ENCODE measurements at places on chromosomes 12 and 14.
A peak's percentile ranks its signal among the peaks of the same experiment; 100 is the strongest.

GRCh38 chr12:94318181-94318580 lies 141.5 kb downstream of the CEP83 start:
- DNase-seq, result no peak

DNA sequence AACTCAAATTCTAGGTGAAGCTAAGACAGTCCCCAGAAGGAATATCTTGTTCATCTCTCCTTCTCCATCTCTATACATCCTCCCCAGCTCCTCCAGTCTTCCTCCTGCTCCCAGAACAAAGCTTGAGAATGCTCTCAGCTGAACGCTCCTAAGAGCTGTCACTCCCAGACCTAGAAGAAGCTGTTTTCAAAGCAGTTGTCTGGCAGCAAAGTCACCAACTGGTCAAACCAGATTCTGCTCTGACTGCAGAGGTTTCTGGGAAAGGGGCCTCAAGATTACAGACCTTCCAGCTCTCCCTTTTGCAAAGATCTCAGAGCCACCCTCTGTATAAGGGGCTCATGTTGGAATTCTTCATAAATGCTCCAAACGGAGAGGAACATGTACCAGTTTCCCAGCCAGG lies 9.6 kb upstream of the HSPB8 start:
- no peak for DNase-seq

GRCh38 chr12:75812271-75813018 lies 219.1 kb downstream of the PHLDA1 start:
- DNase-seq, result no peak

GRCh38 chr12:72982356-72982755 lies 710.2 kb downstream of the TRHDE start:
- no peak for DNase-seq

GRCh38 chr12:111446631-111447570 lies 41.2 kb downstream of the SH2B3 start:
- DNase-seq, result no peak

DNA sequence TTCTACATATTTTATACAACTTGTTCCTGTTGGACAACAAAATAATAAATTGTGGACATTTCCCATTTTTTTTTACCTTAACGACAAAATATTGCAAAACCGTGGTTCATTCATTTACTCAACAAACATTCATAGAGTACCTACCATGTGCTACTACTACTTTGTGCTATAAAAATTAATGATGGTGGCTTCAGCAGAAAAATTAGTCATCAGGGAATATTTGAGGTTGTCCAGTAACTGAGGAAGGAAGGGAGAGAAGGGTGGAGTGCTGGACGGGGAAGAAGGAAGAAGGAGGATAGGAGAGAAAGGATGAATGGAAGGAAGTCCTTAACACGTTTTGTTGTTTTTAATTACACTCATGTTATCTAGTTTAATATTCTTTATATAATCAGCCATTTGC lies 53.7 kb downstream of the PPFIBP1 start:
- DNase-seq, result no peak

- DNase-seq, result no peak
These were observed 294.9 kb downstream of the FOXN3 start for GRCh38 chr14:89121968-89122620.

DNA sequence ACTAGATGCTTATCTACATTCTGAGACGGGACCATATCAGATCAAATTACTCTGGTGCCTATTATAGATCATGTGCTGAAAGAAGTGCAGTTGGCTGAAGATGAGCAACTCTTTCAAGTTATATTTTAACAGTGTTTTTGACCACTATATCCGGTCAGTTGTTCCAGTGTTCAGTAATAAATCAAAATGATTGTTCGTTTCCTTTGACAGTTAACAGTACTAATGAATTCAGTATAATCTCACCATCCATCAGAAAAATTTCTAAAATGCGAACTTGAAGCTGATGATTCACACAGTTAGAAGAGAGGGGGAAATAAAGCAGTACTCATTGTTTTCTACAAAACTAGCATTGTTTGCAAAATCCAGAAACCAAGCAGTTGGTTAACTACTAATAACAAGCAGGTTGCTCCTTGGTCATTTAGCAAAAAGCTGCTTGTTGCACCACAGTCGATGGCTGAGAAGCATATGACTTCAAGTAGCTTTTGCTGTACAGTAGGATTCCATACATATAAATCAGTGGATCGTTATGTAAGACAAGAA lies 2.3 kb downstream of the RPS6KA5 start:
- DNase-seq, result no peak

- no peak for DNase-seq
These were observed 66.0 kb downstream of the ANO4 start for GRCh38 chr12:100860611-100861010.

- no peak for DNase-seq
These were observed 133.6 kb upstream of the NOS1 start for GRCh38 chr12:117494833-117495655.

DNA sequence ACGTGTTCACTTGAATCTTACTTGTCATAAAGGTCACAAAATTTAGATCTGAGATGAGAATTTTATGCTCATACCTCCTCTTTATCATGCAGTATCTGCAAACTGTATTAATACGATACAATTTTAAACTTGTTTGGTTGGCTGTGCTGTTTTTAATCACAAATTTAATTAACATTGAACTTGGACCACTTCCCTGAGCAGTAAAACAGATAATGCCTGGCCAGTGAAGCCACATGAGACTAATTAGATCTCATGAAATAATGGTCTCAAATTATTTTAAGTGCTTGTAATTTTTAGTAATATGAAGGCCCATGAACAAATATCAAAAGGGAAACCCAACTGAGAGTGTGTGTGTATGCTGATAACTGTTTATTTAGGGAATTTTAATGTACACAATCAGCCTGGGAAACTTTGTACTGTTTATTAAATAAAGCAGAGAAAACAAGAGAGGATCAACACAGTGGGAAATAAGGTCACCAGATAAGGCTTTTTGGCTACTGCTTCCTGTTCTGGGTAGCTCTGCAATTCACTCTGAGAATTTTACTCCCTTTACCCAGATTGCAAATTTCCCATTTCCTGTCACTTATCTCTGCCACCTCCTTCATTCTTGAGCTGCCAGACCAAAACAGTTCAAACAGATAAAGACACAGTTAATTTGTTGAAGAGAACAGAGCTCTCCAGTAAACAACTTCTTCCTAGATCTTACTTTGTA lies 61.6 kb upstream of the GNPNAT1 start:
- no peak for DNase-seq

- DNase-seq, result no peak
These were observed 28.0 kb downstream of the VPS37B start for GRCh38 chr12:122867691-122868461.

DNA sequence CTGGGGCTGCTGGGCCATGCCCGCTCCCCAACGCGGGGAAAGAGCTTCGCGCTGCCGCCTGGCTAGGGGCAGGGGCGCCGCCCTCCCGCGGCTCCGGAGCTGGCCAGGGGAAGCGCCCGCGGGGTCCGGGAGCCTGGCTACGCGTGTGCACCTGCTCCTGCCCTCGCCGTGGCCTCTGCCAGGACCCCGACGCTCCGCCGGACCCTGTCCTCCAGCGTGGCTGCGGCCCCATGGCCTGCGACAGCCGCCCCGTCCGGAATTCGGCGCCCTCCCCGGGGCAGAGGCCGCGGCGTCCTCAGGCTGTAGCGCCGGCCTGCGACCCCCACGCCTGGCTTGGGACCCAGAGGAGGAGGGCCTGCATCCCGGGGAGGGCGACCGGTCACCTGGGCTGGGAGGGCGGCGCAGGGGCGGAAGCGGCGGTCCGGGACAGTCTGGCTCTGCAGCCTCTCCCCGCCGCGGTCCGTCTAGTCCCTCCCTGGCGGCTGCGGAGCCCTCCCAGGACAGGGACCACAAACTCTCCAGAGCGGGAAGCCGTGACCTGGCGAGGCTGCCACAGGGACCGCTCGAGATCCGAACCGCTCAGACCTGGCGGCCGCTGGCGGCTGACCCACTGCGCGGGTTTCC lies 85.6 kb downstream of the ALG10 start:
- DNase-seq, result no peak

DNA sequence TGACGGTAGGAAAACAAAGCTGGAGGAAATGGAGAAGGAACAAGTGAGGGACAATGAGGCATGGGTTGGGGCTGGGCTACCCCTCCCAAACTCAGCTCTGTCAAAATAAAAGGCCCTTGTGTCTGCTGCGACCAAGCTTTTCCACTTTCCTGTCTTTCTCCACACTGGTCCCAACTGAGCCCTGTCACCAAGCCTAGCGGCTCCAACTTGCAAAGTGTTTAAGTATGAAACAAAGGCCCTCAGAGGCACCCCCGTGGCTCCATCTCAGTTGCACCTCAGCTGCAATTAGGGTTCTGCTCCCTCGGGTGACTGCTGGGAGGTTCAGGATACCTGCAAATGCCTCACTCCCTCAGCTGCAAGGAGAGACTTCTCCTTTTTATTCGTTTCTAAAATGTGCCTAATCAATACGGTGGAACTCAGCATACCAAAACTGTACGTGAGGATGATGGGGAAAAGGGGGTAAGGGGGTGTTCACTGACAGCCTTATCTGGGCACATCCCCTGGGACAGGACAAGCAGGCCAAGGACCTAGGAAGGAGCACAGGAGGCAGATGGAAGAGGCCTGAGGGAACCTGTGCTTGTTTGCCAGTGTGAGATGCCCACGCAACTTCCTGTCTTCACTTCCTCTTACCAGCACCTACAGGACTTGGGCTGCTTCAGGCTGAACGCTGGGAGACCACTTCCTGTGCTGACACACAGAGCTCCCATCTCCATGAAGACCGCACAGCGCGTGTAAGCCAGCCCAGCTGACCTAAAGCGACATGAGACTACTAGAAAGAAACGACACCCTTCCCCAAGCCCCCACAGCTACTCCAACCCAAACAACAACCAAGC lies 8.9 kb downstream of the VAMP1 start:
- peak; percentile 86 for DNase-seq

- DNase-seq, result no peak
These were observed 21.2 kb downstream of the ITGA7 start for GRCh38 chr12:55686366-55687010.

DNA sequence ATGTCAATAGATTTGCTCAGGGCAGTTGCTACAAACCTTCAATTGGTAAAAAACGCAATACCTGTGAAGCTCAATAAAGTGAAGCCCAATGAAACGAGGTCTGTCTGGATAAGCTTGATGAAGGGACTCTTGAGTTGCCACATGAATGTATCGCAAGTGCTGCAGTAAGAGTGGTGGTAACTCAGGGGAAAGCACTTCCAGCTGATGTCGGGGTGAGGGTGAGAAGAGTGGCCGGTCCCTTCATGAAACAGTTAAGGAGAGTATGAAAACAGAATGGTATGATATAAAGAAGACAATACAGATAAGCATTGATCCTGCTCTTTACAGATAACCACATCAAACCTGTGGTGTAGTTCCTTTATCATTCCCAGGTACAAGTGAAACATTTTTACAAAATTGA lies 83.4 kb upstream of the EVL start:
- DNase-seq, result no peak

DNA sequence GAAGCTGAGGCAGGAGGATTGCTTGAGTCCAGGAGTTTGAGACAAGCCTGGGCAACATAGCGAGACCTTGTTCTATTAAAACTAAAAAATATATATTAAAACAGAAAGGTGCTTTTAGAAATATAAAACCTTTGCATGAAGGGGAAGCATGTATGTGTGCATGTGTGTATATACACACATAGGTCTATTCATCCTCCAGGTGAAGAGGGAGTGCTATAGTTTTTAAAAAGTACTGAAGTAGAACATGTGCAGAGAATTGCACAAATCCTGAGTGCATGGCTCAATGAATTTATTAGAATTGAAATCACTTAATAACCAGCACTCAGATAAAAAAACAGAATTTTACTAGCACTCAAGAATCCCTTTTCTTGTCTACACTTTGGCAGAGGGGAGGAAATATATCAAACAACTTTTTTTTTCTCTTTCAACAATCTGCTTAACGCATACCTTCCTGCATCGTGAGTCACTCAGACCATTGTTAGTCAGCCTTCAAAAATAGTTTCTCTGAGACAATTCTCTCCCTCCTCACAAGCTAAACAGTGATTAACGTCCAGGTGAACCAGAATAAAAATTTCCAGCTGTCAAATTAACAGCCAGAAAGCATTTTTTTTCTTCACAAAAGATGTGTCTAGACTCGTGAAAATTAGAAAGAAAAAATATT lies 17.7 kb upstream of the NEDD1 start:
- DNase-seq, result no peak

GRCh38 chr14:32004300-32004699 lies 72.8 kb upstream of the ARHGAP5 start:
- DNase-seq, result no peak

GRCh38 chr14:69685218-69685616 lies 73.8 kb downstream of the SUSD6 start:
- no peak for DNase-seq

DNA sequence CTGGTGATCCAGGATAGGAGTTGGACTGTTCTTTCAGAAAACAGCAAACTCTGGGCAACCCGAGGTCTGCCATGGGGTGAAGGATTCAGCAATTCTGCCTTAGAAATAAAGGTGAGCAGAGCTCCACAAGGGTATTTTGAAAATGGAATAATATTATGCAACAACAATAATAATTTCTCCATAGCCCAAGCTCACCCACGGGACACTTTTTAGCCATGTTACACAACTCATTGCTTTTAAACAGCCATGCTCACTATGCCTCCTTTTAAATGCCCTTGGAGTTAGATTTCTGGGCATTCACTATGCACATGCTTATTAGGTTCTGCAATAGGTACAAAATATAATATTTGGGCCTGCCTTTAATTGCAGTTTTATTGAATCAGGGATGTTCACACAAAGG lies 37.2 kb downstream of the SLC35F4 start:
- no peak for DNase-seq

DNA sequence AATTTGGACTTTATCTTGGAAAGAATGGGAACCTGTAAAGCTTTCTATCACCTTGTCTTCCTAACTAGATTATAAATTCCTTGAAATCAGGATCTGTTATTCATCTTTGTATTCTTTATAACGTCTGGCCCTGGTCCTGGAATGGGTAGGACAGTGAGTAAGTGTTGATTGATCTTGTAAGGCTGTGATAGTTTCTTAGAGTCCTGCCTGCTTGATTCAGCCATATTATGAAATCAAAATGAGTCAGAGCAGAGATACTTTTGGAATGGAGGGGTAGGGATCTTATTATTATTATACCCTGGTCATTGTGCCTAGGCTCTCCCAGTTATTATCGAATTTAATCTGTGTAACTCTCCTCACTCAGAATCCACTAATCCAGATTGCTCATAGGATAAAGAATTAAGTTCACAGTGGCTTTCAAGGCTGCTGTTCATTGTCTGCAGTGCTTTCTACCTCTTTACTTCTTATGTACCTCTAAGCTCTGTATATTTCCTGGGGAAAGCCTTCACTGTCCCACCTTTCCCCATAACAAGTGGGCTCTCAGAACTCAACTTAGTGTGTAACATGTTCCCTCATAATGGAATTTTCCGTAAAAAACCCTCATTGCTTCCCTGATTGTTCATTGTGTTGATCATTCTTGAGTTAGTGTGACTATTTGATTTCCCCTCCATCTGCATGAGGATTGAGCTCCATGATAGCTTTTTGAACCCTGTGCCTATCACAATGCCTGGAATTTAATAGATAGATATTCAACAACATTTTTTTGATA lies 93.3 kb downstream of the DAAM1 start:
- DNase-seq, result no peak

All from stimulated activated naive CD4-positive, alpha-beta T cell (primary cell).